ENCODE measurements at places on chromosomes 7 and 10.

DNA sequence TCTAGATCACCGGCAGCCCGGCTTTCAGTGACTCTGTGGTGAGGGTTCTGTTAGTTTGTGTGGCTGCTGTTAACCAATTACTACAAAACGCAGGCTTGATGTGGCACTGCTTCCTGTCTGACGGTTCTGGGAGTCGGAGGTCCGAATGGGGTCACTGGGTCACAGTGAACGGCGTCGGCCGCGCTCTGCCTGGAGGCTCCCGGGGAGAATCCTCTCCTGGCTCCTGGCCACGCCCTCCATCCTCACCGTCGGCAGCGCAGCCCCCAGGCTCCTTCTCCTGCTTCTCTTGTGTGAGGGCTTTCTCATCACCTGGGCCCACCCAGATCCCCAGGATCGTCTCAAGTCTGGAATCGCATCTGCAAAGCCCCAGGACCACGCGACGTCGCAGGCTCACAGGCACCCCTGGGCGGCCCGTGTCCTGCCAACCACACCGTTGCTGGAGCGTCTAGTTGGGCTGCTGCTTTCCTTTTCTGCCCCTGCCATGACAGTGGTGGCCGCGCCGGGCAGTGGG, 31.8 kb upstream of the NKX6-2 start:
- no peak for DNase-seq

DNA sequence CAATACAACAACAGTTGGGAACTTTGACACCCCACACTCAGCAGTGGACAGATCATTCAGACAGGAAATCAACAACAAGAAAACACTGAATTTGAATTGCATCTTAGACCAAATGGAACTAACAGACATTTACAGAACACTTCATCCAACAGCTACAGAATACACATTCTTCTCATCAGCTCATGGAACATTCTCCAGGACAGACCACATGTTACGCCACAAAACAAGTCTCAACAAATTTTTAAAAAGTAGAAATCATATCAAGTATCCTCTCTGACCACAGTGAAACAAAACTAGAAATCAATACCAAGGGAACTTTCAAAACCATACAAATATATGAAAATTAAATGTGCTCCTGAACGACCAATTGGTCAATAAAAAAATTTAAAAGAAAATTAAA, 212.3 kb downstream of the DNAJC1 start:
- no peak for DNase-seq

DNA sequence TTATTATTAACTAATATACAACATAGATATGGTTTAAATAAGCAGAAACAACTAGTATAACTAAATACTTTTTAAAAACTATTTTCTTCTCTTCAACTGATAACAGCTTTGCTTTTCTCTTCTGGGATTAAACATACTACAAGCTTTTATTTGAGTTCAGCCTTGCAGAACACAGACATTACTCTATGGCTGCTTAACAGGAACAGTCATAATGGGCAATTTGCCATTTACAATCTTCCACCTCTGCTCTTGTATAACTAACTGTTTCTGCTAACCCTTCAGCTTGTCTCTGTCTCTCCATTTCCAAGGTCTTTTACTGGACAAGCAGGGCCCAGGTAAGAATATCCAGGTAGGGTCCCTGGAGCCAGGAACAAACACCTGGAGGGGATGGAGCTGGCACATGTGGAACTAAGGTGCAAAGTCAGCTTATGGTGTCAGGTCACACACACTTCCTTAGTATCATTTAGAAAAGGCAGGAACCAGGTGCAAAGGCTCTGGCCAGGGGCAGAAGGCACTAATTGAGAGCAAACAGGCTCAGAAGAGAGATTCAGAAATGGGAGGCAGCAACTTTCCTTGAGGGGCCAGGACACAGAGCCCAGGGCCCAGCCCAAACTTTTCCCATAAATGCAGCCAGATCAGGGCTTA, 93.1 kb downstream of the STRA8 start:
- no peak for DNase-seq

- no peak for DNase-seq
Observed at GRCh38 chr10:110965216-110965615, 45.8 kb downstream of the SHOC2 start.

GRCh38 chr7:7103343-7104313, 78.7 kb upstream of the C1GALT1 start:
- no peak for DNase-seq

DNA sequence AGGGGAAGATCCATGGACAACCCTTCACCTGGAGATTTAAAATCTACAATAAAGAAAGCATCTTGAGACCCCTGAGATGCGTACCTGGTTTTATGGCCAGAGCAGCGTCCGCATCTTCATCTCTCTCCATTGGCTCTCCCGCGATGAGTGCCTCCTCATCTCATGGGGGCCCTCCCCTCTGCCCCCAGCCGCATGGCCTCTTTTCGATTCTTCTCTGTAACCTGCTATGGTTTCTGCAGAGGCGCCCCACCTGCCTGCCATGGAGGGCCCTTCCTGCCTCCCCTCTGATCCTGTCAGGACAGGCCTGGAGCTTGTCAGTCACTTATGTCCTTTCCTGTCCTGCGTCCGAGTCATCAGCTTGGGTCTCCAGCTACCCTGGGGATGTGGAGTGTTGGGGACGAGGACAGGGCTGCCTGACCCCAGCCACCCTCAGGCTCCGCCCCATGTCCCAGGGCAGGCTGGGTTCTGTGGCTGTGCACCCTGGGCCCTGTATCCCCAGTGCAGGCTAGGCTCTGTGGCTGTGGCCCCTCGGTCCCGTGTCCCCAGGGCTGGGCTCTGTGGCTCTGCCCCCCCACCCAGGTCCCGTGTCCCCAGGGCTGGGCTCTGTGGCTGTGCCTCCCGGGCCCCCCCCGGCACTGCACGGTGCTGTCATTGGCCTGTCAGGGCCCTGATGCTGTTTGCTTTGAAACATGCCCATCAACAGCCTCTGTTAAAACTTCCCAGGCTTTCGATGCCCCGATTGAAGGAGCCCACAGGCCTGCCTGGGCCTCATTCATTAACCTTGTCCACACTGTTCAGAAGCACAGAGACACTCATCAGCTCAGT, 99.8 kb downstream of the WDR37 start:
- no peak for DNase-seq

GRCh38 chr7:75772081-75773077, at the start of gene CCL26:
Gene CCL26, minus strand, starts transcription at chr7:75772211. Its CDS starts 35 bp downstream, at chr7:75772176.
- no peak for DNase-seq

- no peak for DNase-seq
Observed at GRCh38 chr7:1535701-1536454, 5.4 kb downstream of the MAFK start.

DNA sequence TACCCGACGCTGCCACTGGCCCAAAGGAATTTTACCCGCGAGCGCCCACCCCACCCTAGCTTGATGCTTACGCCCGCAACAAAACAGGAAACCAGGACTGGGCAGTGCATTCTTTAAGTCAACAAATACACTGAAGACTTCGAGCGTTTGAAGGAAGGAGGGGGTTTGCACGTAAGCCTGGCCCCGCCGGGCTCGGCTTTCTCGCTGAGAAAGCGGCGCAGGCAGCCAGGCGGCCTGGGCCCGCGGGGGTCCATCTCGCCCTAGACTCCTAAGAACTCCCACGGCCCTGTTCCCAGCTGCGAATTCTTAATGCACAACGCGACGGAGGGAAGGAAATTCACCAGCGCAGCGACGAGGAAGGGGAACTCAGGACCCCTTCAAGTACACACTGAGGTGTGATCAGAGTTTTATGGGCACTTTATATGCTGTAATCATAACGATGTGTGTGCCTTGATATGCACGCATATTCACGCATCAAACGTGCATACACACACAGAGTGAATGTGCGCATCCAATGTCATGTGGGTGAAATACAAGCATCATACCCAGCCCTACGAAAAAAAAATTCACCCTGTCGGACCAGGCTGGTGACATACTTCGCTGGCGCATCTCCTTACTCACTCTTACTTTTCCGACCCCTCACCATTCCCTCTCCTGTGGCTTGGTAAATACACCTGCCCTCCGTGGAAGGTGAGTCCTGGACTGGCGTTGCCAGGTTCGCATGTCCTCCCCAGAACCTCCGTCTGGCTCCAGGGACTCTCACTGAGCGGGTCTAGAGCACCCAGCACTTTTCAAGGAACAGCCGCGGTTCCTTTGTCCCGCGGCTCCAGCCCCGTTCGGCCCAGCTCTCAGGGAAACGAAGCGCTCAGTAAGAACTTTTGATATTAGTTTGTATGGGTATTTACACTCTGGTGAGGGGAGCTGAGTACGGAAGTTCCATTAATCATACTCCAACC, 5.7 kb upstream of the HOXA13 start:
- no peak for DNase-seq

- no peak for DNase-seq
Observed at GRCh38 chr7:29410996-29411395, 152.6 kb upstream of the PRR15 start.

- no peak for DNase-seq
Observed at GRCh38 chr7:131486346-131486745, 70.1 kb downstream of the PODXL start.

DNA sequence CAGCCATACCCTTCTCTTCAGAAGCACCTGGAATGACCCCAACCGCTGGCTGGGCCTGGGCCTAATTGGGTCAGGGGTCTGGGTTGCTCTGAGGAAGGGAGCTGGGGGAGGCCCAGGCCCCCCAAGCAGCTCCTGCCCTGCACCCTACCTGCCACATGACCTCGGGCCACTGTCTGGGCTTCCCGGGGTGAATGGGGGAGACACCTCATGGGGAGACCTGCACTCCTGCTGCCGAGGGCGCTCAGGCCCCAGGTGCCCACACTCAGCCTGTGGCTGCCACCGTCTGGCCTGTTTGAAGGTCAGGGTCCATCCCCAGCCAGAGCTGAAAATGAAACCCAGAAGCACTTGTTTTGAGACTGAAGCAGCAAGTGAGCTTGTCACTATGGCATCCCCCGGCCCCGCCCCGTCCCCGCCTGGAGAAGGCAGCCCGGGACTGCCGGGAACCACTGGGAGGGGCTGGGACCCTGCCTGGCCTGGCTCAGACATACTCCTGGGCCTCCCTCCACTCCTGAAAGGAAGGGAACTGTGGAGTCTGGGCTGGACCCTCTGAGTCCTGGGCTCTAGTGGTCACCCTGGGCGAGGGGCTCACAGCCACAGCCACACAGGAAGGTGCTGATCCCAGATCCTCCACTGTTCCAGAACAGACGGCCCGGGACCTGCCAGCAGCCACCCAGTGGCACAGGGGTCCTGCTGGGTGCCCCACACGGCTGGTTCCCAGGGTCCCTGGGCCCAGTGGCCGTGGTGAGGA, 7.4 kb upstream of the MICALL2 start:
- DNase-seq, result no peak

GRCh38 chr10:103556383-103557007, 63.0 kb downstream of the NEURL1 start:
- no peak for DNase-seq

DNA sequence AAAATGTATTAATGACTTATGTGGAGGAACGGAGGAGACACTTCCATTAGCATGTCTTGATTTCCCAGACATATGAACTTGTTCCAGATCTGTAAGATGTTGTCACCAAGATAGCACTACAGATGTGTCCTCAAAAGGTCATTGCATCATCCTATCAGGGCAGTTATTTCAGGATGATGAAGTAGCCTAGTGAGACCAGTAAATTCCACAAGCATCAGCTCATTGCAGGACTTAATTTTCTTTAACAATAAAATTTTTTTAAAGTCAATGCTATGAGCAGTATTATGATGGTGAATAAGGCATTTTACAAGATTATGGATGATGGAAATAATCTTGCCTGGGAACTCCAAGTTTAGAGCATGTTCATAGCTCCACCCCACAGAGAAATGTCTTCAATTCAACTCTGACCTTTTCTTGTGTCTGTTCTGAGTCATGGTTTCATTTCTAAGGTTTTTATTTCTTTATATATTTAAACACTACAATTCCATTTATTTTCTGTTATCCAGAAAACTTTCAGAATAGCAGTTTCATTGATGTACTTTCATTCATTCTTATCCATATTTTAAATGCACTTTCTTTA, 1203.3 kb upstream of the CELF2 start:
- no peak for DNase-seq

DNA sequence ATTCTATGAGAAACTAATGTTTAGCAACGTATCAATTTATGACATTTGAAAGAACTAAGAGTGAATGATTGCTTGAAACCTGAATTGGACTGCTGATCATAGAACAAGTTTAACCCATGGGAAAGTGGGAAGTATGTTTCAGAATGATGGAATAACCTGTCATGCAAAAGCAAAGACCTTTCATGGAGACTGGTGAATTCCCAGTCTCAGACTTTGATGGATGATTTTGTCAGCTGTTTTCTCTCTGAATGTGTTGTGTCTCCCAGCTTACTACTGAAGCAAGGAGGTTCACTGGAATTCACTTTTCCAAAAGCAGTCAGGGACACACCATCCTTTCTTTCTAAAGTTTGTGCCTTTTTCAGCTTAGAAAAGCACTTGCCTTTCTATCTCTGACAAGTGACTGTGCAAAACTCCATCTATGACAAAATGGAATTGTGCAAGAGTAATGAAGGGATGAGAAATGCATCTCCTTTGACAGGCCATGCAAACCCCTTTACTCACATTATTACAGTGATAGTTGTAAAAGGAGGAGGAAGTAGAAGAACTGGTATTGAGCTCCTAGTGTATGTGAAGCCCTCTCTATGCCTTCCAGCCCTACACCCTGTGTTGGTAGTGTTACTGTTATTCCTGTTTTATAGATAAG, 176.1 kb downstream of the PRKG1 start:
- no peak for DNase-seq

Data from activated CD4-positive, alpha-beta T cell treated with anti-CD3 and anti-CD28 coated beads, Interleukin-2, amount 50 U/mL, for 48 hours (primary cell).